Immature natural killer cell (primary cell): ENCODE measurements at places on chromosomes 12 and 14. TPM values are rescaled to one million over a fixed set of nuclear protein-coding genes. Genes with fewer than 3 reads are reported as not detected.

- H3K4me3 ChIP-seq: no peak overlapping the region
- H3K27me3 ChIP-seq: no peaks in the 10 kb centered on the region
- H3K36me3 ChIP-seq: no peaks in the 10 kb centered on the region
- no peak for DNase-seq
Measured at GRCh38 chr12:42630314-42630713, 40.8 kb upstream of the PRICKLE1 start.

The SOCS4 gene
- 2.5 TPM for polyA plus RNA-seq

The PRH2 gene
- polyA plus RNA-seq: not detected

The KRT78 gene
- not detected for polyA plus RNA-seq

The TFCP2 gene
- 16.6 TPM for polyA plus RNA-seq
